CD8-positive, alpha-beta memory T cell (primary cell): ENCODE measurements at places on chromosomes 4 and X.

DNA sequence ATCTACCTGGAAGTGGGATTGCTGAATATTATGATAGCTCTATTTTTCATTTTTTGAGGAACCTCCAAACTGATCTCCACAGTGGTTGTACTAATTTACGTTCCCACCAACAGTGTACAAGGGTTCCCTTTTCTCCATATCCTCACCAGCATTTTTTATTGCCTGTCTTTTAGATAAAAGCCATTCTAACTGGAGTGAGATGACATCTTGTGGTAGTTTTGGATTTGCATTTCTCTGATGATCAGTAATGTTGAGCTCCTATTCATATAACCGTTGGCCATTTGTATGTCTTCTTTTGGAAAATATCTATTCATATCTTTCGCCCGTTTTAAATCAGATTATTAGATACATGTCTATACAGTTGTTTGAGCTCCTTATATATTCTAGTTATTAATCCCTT lies 101.8 kb downstream of the RASGEF1B start:
- no peak for DNase-seq

DNA sequence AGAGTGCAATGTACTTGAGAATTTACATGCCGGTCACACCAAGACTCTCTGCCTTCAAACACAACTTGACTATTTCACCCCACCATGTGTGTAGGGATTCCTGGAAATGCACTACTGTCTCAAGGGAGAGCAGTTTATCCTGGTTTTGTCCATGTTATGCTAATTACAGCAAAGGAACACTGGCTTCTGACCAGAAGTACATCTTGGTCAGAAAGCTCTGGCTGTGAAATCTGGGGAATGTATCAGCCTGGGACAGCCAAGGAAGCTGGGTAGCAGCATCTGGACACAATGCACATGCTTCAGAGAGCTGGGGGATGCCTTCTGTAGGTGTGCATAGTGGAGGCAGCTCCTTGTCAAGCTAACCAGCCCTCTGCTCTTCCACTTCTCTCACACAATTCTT lies 1432.6 kb upstream of the TENM3 start:
- DNase-seq: no peak

DNA sequence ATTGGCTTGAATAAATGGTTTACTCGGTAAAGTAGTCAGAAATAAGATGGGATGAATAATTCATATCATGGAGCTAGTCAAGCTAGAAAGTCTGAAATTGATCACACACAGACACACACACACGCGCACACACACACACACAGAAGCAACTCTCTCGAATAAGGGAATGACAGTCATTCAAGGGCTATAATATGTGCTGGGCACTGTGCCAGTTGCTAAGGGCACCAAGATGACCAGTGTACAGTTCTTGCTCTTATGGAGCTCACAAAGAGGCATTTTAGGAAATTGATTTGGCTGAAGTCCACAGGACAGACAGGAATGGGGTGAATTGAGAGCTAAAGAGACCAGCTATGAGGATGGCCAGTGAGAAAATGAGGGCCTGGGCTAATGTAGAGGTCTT lies 34.2 kb upstream of the SH3D19 start:
- no peak for DNase-seq

DNA sequence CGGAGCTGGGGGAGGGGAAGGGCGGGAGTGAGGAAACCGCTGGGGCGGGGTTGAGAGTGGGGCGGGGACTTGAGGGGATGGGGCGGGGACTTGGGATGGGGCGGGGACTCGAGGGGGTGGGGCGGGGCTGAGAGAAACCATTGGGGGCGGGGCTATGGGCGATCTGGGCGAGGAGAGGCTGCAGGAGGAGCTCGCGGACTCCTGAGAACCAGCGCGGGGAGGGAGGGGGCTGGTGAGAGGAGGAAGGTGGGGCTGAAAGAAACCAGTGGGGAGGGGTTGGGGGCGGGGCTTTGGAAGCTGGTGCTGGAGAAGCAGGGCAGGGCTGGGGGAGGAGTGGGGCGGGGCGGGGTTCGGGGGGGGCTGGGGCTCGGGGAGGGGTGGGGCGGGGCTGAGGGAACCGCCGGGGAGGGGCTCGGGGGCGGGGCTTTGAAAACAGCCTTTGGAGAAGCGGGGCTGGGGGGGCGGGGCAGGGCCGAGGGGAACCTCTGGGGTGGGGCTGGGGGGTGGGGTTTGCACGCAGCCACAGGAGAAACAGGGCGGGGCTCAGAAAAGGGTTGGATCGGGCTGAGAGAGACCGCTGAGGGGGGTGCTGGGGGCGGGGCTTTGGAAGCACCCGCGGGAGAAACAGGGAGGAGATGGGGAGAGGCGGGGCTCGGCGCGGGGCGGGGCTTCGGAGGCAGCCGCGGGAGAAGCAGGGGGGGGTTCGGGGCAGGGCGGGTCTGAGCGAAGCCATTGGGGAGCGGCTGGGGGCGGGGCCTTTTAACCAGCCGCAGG lies 777 bp upstream of the EOLA2 start:
- DNase-seq: peak; percentile 85

GRCh38 chr4:103021120-103021519 lies 1.6 kb upstream of the SLC9B1 start:
- no peak for DNase-seq
